ENCODE measurements at places on chromosomes 4 and X. TPM values are rescaled to one million over a fixed set of nuclear protein-coding genes. Genes with fewer than 3 reads are reported as not detected.

GRCh38 chrX:150219374-150220185 lies 143.5 kb upstream of the MAMLD1 start:
- no peak for DNase-seq

DNA sequence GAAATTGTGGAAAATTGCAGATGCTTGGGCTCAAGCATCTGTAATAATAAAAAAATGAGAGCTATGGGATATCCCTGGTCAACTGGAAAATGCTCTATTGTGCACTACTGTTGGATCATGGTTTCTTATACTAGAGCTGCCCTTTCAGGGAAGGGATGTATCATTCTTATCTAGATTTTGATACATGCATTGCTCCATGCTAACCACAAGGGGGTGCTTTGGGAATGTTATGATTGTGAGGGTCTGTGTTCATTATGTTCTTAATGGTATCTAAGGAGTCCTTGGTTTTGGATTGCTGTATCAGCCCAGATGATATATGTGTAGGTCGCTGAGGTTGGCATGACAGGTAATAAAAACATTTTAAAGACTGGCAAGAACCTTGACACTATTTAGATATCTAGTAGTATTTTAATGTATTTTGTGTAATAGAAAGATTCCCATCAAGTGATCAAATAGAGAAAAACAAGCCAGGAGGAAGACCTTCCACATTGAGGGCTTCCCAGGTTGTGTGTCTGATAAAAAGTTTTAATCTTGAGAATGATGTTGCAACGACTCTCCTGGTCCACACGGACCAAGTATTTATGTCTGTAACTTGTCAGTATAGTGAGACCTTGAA lies 49.2 kb upstream of the TLR2 start:
- DNase-seq, result no peak

- no peak for DNase-seq
Observed at GRCh38 chr4:552019-552418, 24.1 kb downstream of the TMEM271 start.

DNA sequence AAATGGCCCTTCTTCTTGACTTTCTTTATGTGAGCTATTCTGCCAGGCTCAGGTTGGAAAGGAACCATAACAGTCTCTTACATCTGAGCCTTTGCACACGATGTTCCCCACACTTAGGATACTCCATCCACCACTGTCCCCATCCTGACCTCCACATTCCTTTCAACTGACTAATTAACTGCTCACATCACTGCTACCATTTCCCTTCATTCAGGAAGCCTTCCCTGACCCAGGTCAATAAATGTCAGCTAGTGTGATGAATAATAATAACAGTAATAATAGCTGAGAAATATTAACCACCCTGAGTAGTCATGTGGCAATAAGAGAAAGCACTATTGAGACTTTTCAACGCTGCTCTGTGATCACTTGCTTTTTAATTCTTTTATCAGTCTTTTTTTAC lies 291.7 kb downstream of the KCNIP4 start:
- DNase-seq, result no peak

- no peak for DNase-seq
Observed at GRCh38 chr4:118997601-118998000, 108.9 kb downstream of the SYNPO2 start.

DNA sequence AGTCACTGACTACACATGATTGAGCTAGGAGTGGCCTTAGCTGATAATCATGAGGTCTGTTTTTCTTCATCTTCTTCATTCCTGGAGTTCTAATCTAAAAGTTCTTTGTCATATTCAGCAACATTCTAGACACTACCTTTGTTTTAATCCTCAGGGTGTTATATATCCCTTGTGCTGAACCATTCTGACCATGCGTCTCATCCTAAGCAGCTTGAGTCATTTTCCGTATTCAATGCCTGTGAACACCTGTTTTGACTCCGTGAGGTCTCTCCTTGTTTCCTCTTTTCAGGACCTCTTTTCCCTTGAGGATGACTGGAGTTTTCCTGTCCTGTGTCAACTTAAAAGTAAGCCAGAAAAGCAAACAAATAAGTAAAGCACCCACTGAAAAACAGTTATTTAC lies 597.9 kb downstream of the GBA3 start:
- DNase-seq, result no peak

DNA sequence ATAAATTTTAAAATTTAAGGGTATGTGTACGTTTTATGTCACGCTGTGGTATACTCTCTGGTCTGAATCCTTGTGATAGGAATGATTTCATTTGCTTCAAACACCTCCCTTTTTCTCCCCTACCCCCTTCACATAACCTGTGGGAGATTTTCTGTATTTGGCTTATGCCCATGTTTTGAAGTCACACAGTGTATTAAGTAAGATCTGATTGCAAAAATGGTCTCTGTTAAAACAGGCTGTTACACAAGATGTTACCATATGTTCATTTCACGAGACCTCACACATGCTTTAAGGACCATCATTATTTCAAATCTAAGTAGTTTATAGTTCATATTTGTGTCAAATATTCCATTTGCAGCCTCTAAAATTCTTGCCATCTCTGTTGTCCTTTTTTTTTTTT lies 63.5 kb downstream of the TMEM131L start:
- no peak for DNase-seq

DNA sequence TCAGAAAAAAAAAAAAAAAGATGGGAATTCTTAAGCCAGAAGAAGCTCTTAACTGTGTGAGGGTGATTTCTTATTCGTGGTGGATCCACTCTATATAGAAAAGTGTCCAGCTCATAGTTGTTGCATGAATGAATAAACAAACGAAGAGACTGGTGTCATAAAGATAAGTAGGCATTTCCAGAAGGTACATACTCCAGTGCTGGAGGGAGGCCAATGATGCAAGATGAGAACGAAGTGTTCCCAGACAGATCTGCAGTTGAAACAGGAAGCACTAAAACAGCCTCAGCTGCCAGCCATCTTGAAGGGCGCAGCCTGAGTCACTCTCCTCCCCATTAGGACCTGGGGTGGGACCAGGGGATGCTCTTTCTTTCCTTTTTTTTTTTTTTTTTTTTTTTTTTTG lies 47.4 kb upstream of the HOPX start:
- no peak for DNase-seq

- DNase-seq, result no peak
Observed at GRCh38 chr4:106315476-106315967, 487 bp downstream of the TBCK start.

DNA sequence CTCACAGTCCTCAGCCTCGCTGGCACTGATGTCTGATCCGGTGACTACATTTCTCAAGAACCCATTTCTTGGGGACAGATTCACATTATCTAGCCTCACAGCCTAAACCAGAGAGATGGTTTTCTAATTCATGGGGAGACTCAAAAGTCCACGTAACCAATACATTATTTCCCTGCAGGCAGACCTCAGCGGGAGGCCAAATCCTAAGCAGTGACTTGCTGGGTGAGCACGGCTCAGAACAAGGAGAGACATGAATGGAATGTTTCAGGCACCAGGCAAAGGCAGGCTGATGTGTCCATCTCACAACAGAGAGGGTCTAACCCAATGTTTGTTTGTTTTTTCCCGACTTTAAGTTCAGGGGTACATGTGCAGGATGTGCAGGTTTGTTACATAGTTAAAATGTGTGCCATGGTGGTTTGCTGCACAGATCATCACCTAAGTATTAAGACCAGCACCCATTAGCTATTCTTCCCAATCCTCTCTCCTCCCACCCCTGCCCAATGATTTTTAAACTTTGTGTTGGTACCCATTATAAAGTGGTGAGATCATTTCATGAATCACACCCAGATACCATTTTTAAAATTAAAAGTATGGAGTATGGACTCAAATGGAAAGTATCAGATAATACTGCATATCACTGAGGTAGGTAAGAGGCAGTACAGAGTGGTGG lies 53.3 kb downstream of the SCD5 start:
- DNase-seq, result no peak

GRCh38 chr4:26351685-26352084 lies 30.9 kb downstream of the RBPJ start:
- no peak for DNase-seq

- no peak for DNase-seq
Observed at GRCh38 chr4:147633113-147633512, 15.9 kb downstream of the TMEM184C start.

DNA sequence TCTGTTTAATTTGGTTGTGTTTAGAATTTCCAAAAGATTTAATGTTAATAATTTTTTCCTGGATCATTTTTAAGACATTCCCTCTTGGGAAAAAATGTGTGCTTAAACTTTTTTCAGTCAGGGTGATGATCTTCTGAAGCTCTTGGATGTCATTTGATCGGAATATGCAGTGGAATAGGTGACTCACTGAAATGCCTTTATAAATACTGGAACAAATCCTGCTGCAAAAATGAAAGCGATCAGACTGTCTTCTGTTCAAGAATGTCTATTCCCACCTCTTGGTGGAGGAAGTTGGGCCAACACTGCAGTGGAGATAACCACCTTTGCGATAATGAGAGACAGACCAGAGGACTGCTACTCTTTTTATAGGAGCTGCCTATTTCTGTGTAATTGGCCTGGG lies 46.7 kb downstream of the LARP1B start:
- no peak for DNase-seq

DNA sequence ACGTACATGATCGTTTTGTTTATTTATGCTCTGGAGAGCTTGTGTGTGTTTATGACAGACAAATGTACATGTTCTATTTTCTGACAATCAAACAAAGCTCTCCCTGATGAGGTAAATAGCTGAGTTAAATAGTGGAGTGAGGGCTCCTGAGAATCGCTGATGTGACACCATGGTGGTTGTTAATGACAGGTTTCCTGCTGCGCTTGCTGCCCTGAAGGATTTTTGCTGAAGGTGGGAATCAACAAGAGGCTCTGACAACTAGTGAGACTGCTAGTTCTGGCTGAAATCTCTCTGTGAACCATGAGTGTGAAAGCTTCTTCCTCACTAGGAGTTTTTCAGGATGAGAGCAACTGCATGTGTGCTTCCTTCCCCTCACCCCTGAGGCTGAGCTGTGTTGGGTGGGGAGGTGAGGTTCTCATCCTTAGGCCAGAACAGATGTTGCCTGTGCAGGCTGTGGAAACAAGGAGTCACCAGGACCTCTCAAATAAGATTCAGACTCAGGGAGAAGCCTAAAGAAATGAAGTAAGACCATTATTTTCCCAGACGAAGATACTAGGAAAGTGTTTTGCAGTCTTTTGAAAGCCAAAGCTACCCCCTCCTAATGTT lies 173.4 kb upstream of the JADE1 start:
- no peak for DNase-seq

DNA sequence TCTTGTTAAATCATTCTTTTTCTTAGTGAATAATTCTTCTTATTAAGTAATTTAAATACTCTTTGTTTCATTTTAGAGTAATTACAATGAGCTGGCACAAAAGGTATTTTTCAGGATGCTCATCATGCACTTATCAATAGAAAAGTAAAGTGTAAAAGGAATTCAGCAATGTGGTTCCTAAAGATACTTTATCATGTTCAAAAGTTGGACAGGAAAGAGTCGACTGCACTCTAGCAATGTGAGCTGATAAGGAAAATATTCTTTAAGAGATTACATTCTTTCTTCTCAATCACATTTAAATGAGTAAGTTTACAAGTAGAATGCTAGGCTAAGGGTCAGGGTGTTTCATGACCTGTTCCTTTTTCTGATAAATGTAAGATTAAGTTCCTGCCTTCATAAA lies 609.5 kb upstream of the FAM241A start:
- no peak for DNase-seq

DNA sequence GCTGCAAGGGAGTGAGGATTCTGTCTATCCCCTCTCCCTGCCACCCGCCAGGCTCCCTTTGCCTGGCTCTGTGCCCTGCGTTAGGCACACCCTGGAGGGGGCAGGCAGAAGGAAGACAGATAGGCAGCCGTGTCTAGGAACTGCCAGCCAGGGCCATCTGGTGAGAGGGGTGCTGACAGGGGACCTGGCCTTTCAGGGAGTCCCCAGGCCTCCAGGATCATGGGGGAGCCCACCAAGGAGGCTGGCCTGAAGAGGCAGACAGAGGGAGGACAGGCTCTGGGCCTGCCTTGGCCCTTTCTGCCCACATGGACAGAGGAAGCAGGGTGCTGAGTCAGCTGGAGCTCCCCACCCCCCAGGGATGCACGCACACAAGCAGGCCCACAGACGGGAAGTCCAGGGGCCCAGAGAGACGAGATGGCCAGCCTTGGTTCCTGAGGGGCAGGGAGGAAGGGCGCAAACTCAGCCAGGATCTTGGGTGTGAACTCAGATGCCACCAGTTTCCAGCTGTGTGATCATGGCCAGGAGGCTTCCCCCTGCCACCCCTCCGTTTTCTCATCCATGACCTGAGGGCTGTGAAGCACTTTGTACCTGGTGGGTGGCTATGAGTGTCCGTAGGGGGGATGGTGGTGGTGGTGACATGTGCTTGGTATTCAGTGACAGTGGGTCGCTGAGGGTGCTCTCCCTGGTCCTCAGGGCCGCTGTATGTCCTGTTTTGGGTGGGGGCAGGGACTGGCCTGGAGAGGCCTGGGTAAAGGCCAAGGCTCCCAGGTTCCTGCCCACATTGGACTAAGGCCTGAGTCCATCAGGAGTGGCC lies 1.8 kb downstream of the SH3BP2 start:
- DNase-seq, result no peak

DNA sequence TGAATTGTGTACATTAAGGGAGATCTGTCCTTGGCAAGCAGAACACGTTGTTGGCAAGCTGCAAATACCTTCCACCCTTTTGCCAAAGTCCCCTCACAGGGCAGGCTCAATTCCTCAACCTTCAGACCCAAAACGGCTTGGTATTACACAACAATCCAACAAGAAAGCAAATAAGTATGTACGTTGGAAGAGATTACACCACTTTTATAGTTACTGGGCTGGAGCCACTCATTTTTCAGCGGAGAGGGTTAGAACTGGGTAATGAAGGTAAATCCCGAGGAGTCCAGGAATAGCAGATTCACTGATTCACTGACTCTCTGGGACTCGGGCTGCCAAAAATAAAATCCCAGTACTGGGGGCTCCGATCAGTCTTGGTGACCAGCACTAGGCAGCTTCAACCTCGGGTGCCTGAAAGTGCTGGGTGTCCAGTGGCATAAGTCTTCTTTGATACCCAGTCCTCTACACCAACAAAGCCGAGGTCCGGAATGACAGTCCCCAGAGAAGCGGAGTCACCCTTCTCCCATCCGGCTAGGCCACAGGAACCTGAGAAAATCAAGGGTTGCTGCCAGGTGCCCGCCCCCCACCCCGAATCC lies 587 bp downstream of the TIMM8A start:
- DNase-seq, result no peak

APELA gene
- polyA plus RNA-seq, result 10.2 TPM

CPLX1 gene
- polyA plus RNA-seq, result 3.2 TPM

SLITRK4 gene
- 17.1 TPM for polyA plus RNA-seq

MAGED1 gene
- 307 TPM for polyA plus RNA-seq

KCNE5 gene
- 6.7 TPM for polyA plus RNA-seq

GLRB gene
- polyA plus RNA-seq, result 16.5 TPM

CLCN5 gene
- polyA plus RNA-seq, result 70.6 TPM

SPACA5 gene
- 0.22 TPM for polyA plus RNA-seq

CNGA1 gene
- 3.7 TPM for polyA plus RNA-seq

Measured in renal cortex interstitium (tissue), 15 donors.